ENCODE measurements at places on chromosomes 13 and 19. TPM values are rescaled to one million over a fixed set of nuclear protein-coding genes. Genes with fewer than 3 reads are reported as not detected.

The RFPL4A gene
- polyA plus RNA-seq, result 0.26 TPM

The MUC16 gene
- polyA plus RNA-seq, result 0.03 TPM

The SMIM44 gene
- not detected for polyA plus RNA-seq

- DNase-seq, result no peak
Observed at GRCh38 chr19:18975011-18975410, 34.0 kb upstream of the HOMER3 start.

DNA sequence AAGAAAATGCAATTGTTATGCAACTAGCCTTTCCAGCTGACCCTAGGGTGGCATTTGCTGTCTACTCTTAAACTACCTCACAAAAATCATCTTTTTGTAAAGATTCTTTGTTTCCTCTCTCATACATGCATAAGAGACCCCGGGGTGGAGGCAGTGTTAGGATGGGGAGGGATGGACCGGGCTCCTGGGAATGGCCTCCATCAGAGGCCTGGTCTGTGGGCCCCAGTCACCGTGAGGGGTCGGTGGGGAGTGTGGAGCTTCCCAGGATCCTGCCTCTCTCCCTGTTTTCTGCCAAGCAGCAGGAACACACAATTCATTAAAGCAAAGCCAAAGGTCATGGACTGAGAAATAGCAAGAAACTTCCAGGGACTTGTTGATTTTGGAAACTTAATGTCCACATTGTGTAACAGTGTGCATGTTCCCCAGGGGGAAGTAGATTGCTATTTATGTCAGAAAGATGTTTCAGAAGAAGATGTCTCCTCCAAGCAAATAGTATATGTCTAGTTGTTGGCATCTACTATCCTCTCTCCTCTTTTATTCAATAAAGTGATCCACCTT lies 241.4 kb downstream of the ENOX1 start:
- DNase-seq, result no peak

- no peak for DNase-seq
Observed at GRCh38 chr13:97231118-97231828, 9.1 kb downstream of the MBNL2 start.

- no peak for DNase-seq
Observed at GRCh38 chr13:51849145-51850101, 4.4 kb upstream of the TMEM272 start.

- DNase-seq, result no peak
Observed at GRCh38 chr19:38562096-38562495, 55.7 kb downstream of the MAP4K1 start.

GRCh38 chr19:29004796-29005195 lies 208.2 kb downstream of the UQCRFS1 start:
- no peak for DNase-seq

- DNase-seq, result no peak
Observed at GRCh38 chr19:30082168-30082567, 140.1 kb downstream of the URI1 start.

DNA sequence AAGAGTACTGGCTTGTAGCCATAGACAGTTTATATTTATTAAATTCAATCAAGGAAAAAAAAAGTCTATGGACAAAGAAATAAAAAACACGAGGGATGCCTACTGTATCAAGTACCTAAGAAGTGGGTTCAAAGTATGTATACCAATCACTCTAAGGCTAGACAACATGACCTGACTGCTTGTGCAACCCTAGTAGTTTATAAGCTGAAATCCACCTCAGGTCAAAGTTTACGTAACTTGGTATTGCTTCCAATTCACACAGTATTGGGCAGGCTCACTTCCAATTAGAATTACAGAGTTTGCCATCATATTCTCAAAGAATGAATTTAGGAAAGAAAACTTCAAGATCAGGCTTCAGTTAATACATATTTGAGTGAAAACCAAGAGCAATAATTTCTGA lies 657.8 kb downstream of the DACH1 start:
- DNase-seq, result no peak

DNA sequence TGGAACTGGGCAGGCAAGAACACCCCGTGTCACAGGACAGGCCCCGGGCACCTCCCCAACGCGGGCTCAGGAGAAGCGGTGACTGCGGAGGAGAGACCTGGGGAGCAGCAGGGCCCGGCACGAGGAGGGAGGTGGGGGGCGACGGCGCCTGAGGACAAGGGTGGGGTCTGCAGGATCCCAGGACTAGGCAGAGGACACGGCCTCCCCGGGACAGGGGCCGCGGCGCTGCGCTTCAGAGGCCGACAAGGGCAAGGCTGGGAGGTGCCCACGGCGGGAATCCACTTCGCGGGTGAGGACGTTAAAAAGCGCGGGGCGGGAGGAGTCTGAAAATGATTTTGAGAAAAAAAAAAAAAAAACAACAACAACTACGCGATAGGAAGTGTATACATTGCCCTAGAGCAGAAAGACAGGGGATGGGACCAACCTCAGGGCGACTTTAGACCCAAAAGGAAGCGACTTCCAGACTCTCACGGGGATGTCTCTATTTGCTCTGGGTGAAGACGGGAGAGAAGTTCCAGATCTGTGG lies 44.9 kb downstream of the ZNF611 start:
- no peak for DNase-seq

DNA sequence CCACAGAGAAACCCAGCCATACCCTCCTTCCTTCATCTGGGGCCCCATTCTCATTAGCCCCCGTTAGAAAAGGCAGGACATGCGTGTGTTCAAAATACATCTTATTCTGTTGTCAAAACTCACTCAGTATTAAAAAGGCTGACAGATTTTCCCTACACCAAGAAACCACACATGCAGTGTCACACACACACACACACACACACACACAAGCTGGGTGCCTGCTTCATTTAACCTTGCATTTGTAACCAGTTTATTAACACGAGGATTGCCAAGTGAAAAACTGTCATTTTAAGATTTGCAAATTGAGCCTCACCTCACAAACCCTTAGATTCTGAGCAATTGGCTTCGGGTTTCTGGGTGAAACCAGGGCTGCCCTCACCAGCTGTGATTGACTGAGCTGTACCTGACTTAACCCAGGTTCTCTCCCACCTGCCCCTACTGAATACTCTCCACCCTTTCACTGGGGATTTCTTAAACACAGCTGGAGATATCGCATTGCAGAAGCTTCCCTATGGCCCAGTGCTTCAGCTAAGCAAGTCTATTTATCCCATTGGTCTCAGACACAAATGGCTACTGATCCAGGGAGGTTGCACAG lies 172.7 kb upstream of the ZNF507 start:
- DNase-seq, result no peak

DNA sequence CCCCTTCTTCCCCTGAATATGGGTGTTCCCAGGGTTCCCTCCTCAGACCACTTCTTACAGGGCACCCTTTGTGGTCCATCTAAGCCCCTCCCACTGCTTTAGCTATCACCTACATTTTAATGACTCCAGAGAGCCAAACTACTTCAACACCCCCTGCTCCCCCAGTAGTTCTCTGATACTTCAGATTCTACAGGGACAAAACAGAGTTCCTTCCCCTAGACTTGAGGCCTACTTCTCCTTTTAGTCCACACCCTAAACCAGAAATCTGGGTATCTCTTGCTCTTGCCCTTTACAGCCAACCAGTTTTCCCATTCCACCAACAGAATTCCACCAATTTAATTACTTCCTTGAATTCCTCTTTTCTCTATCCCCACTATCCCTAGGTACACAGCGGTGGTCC lies 107.2 kb downstream of the KCNRG start:
- DNase-seq, result no peak

DNA sequence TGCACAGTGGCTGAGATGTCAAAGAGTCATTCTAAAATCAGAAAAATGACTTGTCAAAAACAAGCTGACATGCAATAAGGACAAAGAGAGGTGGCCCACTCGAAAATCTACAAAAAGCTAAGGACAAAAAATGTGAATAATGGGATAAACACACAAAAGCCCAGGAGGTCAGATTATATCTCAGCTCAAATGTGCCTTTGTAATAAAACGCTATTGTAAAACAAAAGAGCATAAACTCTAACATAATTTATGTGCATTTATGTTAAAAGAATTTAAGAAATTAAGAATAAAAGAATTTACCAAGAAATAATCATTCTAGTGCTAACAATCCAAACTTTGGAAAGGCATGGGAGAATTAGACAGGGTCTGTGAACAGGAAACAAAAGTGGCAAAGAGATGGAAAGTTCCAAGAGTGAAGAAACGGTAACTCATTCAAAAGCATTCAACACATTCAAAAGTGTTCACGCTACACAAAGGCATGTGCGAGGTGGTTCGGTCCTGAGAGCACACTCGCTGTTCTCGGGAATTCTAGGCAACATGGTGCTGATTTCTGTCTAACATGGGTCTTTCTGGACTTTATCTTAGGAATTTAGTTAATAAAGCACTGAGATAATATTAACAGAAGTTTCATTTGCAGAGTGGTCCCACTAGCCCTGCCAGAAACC lies 197.7 kb downstream of the KATNAL1 start:
- DNase-seq, result no peak

GRCh38 chr19:29978080-29978479 lies 36.0 kb downstream of the URI1 start:
- DNase-seq, result no peak

DNA sequence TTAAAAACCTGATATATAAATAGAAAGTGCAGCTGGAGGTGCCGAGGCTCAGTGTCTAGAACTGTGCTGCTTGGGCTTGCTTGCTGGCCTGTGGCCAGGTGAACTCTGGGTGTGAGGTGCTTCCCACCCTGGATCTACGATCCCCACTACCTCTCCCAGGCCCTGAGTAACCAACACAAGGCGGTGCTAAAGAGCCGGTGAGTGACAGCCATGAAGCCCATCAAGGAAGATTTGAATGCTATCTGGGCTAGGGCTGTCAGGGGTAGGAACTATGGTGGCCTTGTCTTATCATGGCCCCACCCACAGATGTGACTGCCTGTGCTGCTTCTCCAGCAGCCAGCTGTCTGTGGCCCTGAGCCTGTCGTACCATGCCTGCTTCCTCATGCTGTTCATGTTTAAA lies 25.6 kb upstream of the ZNF91 start:
- no peak for DNase-seq

DNA sequence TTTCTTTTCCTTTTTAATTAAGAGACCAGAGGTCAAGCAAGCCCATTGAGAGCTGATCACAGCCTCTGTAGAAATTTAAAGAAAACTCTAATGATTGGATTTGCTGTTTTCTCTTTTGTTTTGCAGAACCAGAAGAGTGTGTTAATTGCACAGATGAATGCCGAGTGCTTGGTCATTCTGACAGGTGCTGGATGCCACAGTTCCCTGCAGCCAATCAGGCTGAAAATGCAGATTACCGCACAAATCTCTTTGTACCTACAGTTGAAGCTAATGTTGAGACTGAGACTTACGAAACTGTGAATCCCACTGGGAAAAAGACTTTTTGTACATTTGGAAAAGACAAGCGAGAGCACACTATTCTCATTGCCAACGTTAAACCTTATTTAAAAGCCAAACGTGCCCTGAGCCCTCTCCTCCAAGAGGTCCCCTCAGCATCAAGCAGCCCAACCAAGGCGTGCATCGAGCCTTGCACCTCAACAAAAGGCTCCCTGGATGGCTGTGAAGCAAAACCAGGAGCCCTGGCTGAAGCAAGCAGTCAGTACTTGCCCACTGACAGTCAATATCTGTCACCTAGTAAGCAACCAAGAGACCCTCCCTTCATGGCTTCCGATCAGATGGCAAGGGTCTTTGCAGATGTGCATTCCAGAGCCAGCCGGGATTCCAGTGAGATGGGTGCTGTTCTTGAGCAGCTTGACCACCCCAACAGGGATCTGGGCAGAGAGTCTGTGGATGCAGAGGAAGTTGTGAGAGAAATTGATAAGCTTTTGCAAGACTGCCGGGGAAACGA lies 93.1 kb downstream of the PCDH17 start:
- no peak for DNase-seq

DNA sequence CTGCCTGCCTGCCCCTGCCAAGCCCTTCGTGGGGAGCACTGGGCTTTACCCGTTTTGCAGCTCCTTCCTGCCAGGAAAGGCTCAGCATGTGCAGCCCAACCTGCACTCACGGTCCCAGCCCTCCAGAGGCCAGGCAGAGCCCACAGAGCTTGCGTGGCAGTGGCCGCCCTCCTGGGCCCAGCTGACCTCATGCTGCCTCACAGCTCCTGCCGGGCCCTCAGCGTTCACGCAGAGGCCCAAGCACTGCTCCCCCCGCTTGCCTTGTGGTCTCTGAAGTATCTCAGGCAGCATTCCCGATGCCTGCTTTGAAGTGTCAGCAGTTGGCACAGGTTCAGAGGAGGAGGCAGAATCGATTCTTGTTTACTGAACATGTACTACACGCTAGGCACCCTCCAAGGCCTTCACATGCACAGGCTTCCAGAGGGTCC lies 32.5 kb downstream of the CAPN12 start:
- DNase-seq, result no peak

DNA sequence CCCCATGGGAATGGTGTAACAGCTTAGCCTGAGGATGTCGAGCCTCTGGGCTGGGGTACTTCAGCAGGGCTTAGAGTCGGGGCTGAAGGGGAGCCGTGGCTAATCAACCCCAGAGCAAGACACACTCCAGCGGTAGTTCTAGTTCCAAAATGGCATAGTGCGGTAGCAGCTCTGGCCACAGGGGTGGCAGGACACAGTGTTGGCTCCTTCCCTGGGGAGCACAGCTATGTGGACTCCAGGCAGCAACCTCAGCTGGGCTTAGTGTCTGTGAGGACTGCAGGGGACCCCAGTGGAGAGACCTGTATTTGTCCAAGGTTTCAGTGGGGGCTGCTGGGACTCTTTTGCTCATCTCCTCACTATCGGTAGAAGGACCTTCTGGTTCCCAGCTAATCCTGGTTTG lies 70.8 kb upstream of the PCDH20 start:
- no peak for DNase-seq

DNA sequence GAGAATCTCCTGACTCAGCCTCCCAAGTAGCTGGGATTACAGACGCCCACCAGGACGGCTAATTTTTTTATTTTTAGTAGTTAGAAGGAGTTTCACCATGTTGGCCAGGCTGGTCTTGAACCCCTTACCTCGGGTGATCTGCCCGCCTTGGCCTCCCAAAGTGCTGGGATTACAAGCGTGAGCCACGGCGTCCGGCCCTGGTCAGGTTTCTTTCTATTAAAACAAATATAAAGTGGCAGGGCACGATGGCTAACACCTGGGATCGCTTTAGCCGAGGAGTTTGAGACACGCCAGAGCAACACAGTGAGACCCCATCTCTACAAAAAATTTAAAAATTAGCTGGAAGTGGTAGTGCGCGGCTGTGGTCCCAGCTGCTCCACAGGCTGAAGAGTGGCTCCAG lies 1.5 kb upstream of the MED25 start:
- no peak for DNase-seq

DNA sequence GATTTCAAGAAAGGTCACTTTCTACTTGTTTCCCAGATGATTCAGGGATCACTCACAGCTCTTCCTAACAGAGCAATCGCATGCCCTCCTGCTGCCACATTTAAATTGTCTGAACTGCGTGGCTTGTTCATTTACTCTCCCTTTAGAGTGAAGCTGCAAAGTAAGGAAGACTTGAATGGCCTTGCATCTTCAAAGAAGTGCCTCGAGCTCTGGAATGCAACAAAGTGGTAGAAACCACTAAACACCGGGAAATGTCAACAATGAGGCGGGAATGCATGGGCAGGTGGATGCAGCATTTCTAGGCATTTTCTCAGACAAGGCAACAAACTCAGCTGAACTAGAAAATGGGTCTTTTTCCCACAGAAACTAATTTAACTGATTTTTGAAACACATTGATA lies 10.3 kb upstream of the DACH1 start:
- no peak for DNase-seq

- DNase-seq, result no peak
Observed at GRCh38 chr13:113634279-113635047, 23.5 kb downstream of the ATP4B start.
